ENCODE measurements at places on chromosomes 3 and 15.

DNA sequence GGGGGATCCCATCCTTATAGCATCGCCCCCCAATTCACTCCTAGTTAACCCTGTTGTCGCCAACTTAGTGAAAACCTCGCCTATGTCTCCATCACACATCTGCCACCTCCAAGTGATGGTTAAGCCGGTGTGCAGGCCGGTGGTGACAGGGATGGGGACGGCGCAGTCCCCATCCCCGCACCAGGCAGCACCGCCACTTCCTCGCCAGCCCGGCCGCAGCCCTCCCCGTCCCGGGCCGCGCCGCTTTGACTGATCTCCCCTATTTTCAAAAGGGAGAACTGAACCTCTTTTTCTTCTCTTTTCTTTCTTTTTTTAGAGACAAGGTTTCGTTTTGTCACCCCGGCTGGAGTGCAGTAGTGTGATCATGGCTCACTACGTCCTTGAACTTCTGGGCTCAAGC, 11.3 kb upstream of the MOBP start:
- no peak for DNase-seq

DNA sequence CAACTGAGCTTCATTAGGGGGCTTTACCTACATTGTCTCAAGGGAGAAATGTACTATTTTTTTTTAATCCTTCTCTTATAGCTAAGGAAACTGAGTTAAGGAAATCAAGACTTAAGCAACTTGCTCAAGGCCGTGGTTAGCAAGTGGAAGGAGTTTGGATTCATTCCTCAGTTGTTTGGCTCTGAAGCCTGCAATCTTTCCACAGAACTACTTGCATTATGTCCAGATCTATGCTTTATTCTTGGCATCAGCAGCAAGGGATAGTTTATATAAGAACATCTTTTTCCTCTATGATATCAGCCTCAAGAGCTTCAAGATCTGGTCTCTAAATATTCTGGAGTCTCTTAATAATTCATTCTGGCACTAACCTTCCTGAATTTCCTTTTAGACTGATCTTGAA, 182.4 kb downstream of the SV2B start:
- DNase-seq = no peak

DNA sequence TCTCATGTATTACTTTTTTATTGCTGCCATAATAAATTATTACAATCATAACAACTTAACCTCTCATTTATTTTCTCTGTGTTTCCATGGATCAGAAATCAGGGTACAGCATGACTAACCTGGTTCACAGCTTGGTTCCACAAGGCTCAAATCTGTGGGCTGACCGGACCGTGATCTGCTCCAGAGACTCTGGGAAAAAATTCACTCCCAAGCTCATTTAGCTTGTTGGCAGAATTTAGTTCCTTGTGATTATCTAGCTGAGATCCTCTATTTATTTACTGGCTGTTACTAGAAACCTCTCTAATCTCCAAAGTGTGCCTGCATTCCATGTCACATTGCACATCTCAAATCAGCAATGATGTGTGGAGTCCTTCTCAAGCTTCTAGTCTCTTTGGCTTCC, 386.6 kb downstream of the DIPK2A start:
- no peak for DNase-seq

DNA sequence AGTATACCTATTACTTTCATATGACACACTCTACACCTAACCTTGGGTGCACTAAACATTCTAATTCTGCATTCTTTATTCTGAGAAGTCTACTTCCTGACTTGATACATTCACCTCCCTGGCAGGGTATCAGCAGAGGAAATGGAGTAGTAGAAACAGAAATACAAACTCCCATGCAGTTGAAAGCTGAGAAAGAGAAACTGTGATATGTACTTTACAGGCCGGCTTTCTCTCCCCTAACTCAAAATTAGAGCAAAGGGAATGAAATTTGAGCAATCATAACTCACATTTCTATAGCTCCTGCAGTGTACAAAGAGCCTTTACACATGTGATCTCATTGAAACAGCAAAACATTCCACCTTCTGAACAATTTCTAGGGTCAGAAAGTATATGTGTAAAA, 135.5 kb upstream of the COL8A1 start:
- no peak for DNase-seq

DNA sequence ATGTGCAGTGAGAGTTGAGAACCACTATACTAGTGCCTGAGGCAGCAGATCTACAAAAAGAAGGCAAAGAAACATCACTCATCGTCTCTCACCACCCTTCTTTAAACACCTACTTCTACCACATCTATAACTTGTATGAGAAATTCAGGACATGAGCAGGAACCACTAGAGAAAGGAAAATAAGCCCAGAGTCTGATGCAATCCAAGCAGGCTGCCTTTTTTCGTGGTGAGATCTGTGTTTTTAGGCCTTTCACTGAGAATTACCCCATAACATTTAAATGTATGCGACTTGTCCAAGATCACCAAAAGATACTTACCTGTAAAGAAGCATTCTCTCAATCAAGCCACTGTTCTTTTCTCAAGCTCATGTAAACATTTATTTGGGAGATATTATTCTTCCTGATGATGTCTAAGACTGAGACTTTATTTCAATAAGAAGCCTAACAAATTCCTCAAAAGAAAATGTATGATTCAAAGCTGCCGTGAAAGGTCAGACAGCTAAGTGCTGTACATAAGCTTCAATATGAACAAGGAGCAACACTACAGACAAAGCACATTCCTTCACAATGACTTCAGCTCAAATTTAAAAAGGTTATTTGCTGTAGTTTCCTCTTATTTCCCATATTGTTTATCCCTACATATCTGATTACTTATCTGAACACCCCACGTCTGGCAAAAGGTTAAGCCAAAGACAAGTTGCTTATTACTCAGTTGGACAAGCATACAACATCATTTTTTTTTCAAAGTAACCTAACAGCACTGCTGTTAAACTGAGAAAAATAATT, 16.5 kb downstream of the SPICE1 start:
- DNase-seq = no peak

DNA sequence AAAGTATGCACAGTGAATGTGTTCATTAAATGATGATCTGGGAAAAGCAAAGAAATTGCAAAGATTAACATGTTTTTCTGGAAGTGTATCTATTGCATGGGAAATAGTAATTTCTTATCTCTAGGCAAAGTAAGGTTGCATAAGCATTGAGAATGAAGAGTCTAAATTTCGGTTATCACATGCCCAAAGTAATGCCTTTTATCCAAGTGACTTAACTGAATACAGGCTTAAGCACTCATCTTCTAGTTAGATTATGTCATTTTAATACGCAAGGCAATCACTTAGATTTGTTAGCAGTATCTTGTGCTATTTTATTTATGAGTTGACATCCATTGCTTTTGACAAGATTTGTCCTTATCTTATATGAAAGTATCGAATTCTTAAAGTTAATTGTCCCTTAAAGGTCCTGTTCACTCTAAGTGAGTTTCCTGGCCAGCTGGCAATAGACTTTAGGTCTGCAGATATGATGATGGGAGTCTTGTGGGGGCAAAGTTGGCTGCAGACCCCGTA, 100.5 kb downstream of the NAALADL2 start:
- no peak for DNase-seq

GRCh38 chr15:25060472-25060803, 105.7 kb downstream of the SNRPN start:
- no peak for DNase-seq

DNA sequence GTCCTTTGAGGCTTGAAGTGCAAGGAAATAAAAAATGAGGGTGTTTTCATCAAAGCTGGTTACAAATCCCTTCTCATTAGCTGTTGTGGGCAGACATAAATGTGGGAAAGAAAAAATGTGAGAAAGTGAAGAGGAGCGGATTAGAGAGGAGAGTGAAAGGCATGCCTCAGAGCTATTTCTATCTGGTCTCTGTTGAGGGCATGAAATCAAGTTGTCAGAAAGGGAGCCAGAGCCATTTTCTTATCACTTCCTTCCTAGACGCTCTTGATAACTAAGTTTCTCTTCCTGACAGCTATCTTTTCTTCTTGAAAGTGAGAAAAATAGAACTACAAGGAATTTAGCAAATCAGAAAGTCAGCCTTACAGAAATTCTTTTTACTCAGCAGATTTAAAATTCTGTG, 20.8 kb upstream of the CAPN3 start:
- DNase-seq = no peak

DNA sequence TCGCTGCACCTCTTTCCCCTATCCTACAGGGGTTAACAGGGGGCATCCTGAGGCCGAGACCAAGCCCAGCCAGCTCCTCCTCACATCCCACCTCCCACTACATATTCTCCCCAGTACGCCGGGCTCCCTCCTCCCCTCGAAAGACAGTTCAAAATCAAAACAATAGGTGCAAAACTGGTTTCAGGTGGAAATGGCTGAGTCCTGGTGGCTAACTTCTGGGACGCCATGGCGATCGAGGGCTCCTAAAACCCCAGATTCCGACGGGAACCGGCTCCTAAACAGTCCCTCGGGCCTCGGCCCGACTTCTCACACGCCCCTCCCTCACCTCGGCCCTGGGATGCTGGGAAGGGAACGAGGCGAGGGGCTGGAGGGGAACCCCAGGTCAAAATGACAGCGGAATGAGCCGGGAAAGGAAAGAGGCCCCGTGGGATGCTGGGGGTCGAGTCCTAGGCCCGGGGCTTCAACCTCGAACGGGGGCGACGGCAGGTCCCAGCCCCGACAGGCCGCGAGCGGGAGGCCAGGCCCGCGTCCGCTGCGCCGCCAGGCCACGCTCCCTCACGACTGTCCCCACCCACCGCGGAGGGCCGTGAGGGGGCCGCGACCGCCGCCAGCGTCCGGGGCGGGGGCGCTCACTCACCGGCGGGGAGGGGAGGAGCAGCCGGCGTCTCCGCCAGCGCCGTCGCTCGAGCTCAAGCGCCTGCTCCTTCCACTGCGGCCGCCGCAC, 492 bp downstream of the TMCC1 start:
- peak; percentile 79 for DNase-seq

- no peak for DNase-seq
Observed at GRCh38 chr15:60854858-60855564, 374.1 kb downstream of the RORA start.

DNA sequence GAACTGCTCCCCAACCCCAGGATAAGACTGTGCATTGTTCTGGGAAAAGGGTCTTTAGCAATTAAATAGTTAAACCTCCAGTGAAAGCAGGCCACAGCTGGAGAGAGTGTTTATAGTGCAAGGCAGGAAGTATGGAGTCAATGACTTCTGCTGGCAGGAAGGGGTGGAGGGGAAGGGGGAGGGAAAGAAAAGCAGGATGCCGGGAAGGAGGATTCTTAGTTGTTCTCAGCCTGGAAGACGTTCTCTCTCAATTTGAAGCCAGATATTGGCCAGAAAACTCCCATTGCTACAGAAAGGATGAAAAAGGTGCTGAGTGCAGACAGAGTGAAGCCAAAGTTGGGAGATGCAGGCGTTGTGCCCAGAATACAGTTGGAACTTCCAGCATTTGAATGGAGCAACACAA, 35.7 kb upstream of the ACTL6A start:
- DNase-seq = no peak

DNA sequence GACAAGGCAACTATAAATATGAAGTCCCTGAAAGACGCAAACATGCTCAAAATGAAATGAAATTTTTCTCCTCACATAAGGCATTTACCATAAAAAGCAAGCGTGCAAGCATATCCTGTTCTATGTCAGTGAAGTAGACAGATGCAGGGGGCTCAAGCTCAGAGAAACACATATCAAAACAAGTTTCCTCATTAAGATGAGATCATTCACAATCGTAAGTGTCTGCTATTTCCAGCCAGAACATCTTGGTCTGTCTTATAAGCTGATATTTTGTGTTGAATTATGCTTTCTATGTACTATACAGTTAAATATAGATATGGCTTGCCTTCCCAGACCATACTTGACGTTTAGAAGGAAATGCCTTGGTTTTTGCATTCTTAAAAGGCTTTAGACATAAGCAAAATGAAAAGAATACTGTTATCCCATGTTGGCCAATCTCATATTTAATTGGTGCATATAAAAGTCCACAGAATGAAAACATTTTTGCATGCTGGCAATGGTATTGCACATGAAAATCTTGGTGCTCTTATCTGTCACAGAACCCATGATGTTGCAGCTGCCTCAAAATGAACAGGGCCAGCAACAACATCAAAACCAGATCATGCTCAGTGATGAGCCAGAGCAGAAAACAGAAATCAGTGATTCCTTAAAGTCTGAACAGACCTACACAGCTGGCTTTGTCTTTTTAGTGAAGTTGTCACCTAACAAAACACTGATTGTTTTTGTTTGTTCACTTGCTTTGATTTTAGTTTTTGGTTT, 65.4 kb downstream of the SIDT1 start:
- DNase-seq = no peak

GRCh38 chr15:78052545-78052944, 25.0 kb downstream of the TBC1D2B start:
- no peak for DNase-seq

- DNase-seq = no peak
Observed at GRCh38 chr15:35427091-35427490, 118.9 kb downstream of the DPH6 start.
